ENCODE measurements at places on chromosomes 1 and 21.
A peak's percentile ranks its signal among the peaks of the same experiment; 100 is the strongest.

GRCh38 chr21:32463889-32464300 lies 51.4 kb downstream of the EVA1C start:
- no peak for DNase-seq

GRCh38 chr1:52210044-52210443 lies 68.2 kb downstream of the ZFYVE9 start:
- DNase-seq: no peak

DNA sequence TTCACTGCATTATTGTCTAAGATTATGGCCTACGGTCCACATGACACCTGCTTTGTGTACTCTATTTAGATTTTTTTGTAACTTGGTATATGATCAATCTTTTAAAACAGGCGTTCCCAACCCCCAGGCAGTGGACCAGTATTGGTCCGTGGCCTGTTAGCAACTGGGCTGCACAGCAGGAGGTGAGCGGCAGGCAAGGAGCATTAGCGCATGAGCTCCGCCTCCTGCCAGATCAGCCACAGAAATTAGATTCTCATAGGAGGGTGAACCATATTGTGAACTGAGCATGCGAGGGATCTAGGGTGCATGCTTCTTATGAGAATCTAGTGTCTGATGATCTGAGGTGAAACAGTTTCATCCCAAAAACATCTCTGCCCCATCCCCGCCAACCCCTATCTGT lies 228.4 kb upstream of the NR5A2 start:
- DNase-seq: no peak

DNA sequence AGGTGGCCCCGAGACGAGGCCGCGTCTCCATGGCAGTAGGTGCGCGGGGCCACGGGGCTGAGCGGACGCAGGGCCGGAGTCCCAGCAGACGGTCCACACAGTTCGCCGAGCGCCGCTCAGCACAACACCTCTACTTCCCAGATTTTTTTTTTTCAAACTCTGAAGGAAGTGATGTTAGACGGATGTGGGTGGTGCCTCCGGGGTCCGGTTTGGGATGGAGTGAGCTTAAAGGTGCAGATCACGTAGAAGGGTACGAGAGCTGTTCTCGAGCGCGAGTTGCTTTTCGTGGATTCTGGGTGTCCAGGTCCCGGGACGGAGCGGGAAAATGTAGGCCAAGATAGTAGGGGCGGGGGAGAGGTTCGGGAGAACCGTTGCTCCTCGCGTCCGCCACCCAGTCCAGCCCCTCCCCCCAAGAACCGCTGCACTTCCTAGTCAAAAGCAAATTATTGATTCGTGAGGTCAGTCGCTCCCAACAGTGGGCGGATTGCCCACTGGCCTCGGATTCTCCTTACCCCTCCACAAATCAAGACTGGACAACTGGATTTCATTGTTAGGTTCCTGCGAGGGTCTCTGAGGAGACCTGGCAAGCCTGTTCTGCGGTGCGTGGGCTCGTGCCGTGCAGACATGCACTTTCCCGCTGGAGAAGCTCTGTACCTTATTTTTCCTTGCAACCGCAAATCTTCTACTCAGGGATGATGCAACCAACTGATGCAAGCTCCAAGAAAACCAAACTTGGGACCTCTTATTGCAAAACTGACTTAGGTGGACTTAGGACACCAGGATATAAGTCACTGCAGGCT lies at the start of gene TXNDC12:
Gene TXNDC12, minus strand, starts transcription at position 126 of the 800 bp plus-strand sequence. Its CDS starts 95 bp downstream, at position 31.
- DNase-seq: peak; percentile 90

DNA sequence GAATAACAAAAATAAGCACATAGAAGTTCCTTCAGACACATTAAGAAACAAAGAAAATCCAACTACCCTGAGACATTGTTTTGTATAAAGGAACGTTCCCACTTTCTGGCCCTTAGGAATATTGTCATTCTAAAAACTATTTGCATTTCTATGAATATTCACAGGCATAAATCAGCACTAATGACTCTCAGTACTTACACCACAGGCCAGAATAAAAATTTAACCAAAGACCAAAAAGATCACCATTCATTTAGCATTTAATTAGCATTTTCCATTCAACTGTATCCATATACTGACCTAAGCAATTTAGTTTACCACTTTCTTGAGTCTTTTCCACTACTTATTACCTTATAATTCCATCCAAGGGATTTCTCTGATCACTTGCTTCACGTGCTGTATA lies 75.4 kb downstream of the TTLL7 start:
- DNase-seq: no peak

DNA sequence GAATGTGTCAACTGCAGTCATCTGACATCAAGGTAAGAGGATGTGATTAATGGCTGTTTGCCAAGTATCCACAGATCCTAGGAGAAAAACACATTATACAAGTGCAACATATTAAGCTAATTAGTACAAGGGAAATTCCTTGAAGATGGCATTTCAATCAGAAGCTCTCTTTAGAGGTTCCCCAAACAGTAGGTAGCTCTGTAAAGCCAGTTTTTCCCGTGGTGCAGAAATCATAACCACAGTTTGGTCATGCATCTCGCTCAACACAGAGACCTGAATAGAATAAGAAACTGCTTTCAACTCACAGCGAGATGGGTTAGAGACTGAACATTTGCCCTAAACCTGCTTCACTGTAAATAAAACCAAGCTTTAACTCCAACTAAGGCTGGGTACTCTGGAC lies 230.5 kb upstream of the CAMK1G start:
- peak; percentile 37 for DNase-seq

- no peak for DNase-seq
These were observed 4.1 kb downstream of the PTPRU start for GRCh38 chr1:29240400-29240837.

DNA sequence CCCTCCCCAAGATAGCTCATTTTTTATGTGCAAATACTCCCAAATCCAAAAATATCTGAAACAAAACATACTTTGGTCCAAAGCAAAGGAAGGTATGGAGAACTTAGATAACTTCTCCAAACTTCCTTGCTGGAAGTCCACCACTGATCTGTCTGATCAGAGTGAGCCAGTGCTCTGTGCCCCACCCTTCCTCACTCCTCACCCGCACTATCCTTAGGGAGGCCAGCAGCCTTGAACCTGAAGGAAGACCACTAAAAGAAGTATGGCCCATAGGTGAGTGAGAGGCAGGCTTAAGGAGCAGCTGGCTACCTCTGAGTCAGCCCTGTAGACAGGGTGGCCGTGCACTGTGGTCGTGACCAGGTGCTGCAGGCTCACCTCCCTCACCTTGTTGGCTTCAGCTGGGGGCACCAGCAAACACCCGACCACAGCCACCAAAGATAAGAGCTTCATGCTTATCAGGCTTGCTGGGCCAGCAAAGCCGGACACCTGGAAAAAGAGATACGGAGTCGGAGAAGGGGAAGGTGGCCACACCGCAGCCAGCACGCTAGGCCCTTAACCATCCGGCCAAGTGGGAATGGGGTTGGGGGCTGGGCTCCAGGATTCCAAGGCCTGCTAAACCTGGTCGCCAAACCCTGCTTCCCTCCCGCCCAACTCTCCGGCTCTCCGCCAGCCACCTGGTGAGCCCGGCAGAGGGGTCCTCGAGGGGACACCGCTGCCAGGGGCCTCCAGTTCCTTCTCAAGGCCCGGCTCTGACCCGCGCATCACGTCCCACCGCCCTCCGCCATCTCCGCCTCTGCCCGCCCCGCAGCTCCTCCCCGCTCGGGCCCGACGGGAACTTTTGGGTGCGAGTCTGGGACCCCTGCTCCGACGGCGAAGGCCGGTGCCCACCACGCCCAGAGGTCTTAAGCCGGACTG lies 543 bp downstream of the TMEM9 start:
- peak; percentile 49 for DNase-seq

DNA sequence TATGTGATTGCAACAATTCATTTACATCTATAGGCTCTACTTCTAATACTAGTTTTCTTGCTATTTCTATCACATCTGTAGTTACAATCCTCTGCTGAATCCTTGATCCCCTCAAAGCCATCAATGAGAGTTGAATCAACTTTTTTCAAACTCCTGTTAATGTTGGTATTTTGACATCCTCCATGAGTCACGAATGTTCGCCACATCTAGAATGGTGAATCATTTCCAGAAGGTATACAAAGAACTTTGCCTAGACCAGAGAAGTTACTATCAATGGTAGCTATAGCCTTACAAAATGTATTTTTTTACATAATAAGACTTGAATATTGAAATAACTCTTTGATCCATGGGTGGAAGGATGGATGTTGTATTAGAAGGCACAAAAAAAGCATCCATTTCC lies 110.0 kb downstream of the AMY1C start:
- DNase-seq: no peak

DNA sequence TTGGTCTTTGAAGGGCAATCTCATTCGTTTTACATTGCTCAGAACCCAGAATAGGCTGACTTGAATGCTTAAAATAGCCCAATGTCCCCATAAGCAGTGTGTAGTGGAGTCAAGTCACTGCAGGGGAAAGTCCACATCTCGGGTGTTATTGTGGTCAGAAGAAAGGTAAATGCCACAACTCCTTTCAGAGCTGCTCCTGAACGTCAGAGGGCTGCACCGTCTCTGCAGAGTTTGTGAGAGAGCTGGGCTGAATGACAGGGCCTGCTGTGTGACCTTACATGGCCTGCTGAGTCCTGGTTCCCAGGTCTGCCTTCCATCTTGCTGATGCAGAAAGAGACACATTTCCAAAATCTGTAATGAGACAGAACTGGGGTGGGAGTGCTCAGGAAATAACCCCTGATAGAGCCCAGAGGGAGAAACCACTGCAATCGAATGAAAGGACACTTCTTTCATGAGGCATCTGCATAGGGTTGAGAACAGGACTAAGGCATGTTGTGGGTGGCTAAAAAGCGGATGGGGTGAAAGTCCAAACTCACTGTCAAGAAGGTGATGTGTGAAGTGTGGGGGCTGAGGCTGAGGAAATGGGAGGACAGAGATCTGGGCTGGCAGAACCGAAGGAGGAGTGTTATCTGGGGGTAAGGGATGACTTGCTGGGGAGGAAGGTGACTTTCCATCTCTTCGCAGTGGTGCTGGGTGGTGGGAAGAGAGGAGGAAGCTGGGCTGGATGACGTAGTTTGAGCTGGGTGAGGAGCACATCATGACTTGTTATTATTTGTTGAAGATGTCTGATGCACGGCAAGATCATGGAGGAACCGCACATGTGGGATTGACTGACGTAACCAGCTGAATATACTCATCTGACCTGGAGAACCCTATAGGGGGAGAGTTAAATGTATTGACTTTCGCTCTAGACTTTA lies 33.7 kb downstream of the XCL2 start:
- DNase-seq: no peak

DNA sequence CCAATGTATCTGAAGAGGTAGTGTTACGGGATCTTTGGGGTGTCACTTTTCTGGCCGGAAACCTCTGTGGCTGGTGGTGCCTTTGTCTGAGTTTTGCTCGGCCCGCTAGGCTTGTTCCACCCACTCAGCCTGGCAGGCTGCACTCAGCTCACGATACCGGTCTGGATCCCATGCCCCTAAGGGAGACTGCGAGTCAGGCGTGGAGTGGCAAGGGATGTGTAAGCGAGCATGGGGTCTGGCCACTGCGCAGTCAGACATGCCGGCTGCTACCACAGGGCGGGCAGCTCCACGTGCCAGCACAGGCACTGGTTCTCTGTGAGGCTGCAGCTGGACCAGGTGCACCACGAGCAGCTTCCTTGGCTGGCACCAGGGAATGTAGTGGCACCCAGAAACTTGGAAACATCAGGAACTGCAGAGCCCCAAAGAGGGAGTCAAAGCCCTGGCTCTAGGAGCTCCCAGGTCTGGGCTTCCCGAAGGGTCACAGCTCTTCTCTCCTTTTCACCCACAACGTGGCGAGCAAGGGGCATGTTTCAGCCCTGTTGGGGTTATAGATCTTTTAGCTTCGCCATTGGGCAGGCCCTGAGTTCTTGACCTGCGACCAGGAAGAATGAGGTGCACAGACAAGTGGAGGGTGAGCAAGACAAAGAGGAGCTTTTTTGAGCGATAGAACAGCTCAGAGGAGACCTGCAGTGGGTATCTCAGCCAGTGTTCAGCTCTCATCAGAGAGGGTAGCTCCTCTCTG lies 23.8 kb upstream of the LRRC8C start:
- DNase-seq: no peak

- DNase-seq: no peak
These were observed 37.6 kb downstream of the C1orf87 start for GRCh38 chr1:60035921-60036320.

DNA sequence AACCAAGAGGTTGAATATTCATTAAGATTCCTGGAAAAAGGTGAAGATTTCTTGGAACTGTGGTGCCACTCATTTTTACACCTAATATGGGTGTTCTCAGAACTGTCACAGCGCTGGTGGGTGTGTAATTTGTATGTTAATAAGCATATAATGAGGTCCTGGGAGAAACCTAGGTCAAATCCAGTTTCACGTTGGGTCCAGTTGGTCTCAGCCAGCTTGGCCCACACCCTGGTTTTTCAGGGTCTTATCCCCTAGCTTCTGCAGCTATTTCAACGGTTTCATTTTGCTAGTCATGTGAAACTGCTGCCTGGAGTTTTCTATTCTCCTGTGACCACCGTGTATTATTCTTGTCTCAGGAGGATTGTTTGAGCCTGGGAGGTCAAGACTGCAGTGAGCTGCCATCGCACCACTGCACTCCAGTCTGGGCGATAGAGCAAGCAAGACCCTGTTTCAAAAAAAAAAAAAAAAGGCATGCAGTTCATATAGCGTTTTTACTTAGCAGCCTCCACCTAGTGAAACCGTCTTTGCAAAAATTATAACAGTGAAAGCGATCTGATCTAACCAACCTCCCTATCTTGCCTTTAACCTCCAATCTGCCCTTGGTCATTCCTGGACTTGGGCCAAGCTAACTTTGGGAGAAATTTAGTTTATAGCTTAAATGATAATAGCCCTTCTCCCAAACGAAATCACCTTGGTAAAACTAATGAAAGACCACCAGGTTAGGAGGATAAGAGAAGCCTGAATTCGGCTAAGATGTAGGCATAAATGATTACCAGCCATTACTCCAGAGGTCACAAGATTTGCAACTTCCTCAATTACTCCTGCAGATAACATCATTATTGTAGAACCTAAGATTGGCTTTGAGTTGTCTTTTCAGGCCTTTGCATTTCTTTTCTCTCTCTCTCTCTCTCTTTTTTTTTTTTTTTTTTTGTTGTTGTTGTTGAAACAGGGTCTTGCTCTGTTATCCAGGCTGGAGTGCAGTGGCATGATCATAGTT lies 44.0 kb downstream of the PTAFR start:
- DNase-seq: no peak

GRCh38 chr1:32035119-32035518 lies 21.5 kb downstream of the KHDRBS1 start:
- DNase-seq: no peak

GRCh38 chr1:93447481-93448291 lies at the start of gene FNBP1L:
Gene FNBP1L (plus strand): TSS chr1:93448118. CDS start chr1:93448282, 164 bp downstream.
- DNase-seq: peak; percentile 94

DNA sequence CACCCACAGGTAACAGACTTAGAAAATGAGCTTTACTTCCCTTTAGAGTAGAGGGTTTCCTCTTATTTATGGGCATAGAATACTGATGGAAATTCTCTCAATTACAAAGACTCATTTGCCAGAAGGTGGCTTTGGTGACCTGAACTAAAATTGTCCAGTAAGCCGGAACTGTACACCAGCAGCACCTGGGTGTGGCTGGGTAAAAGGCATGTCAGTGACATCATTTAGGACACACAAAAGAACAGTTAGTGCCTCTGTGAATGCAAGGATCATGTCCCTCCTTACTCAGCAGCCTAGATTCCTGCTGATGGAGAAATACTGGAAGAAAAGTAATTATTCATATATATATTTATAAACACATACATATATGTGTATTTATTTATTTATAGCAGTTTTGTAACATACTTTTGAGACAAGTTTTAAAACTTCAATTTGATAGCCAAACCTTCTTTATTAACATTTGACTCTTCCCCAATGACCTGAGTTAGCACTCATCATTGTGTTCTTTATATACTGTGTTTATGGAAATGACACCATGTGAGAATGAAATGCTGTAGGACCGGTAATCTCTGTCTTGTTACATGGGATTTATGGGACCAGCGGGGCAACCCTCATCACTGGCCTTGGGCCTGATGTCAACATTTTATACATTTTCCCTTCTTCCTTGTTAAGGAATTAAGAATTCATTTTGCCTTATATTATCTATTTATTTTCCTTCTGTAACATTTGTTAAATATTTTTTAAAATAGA lies 274.4 kb downstream of the BRINP2 start:
- DNase-seq: no peak

All from NCI-H510A treated with DMSO at 0.1 percent for 48 hours (cell line).